ENCODE measurements at places on chromosomes 13 and 19. TPM values are rescaled to one million over a fixed set of nuclear protein-coding genes. Genes with fewer than 3 reads are reported as not detected.

Gene CCDC122
- total RNA-seq, result 7.0 TPM

Gene FUT6
- not detected for total RNA-seq

Gene C19orf44
- total RNA-seq, result 3.8 TPM

Gene FFAR2
- not detected for total RNA-seq

Gene ZNF177
- total RNA-seq, result 1.3 TPM

Gene THAP8
- total RNA-seq, result 1.6 TPM

Gene ZNF628
- total RNA-seq, result 2.5 TPM

Gene ASPDH
- not detected for total RNA-seq

Gene KPTN
- 5.6 TPM for total RNA-seq

Gene LENG9
- 5.6 TPM for total RNA-seq

Gene NALCN
- total RNA-seq, result 8.5 TPM

Gene GGACT
- 8.8 TPM for total RNA-seq

Gene KLK14
- not detected for total RNA-seq

Gene KCNRG
- total RNA-seq, result 4.8 TPM

Gene KIR2DL4
- not detected for total RNA-seq

Gene GAPDHS
- not detected for total RNA-seq

Gene CEACAM4
- total RNA-seq, result not detected

Gene ZNF888
- total RNA-seq, result 2.0 TPM

Gene SNAPC2
- total RNA-seq, result 21.8 TPM

Gene FGF22
- total RNA-seq, result not detected

Gene SYT3
- not detected for total RNA-seq

Gene NCR1
- total RNA-seq, result not detected

Gene FXYD1
- not detected for total RNA-seq

Gene PRR36
- total RNA-seq, result not detected

Gene ZNF98
- not detected for total RNA-seq
